NCI-H460 (cell line): ENCODE measurements at places on chromosomes 7 and 10. TPM values are rescaled to one million over a fixed set of nuclear protein-coding genes. Genes with fewer than 3 reads are reported as not detected.

TMEM130 gene
- not detected in 2 replicates for total RNA-seq

CRYGN gene
- total RNA-seq: 0.07 and 0.40 TPM in 2 replicates

GPNMB gene
- 1.4 and 2.7 TPM in 2 replicates for total RNA-seq

DNA sequence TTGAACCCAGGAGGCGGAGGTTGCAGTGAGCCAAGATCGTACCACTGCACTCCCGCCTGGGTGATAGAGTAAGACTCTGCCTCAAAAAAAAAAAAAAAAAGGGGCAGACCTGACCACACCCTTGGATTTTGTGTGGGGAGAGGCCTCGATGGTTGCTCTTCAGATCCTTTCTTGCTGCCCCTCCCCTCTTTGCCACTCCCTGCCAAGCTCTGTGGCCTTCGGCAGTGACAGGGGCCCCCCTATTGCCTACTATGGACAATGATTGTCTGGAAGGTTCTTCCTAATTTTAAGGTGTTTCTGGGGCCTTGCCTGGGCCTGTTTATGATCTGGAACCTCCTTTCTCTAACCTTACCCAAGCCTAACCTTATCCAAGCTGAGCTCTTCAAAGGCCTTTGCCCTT lies 795 bp downstream of the PRF1 start:
- no peak for DNase-seq

DNA sequence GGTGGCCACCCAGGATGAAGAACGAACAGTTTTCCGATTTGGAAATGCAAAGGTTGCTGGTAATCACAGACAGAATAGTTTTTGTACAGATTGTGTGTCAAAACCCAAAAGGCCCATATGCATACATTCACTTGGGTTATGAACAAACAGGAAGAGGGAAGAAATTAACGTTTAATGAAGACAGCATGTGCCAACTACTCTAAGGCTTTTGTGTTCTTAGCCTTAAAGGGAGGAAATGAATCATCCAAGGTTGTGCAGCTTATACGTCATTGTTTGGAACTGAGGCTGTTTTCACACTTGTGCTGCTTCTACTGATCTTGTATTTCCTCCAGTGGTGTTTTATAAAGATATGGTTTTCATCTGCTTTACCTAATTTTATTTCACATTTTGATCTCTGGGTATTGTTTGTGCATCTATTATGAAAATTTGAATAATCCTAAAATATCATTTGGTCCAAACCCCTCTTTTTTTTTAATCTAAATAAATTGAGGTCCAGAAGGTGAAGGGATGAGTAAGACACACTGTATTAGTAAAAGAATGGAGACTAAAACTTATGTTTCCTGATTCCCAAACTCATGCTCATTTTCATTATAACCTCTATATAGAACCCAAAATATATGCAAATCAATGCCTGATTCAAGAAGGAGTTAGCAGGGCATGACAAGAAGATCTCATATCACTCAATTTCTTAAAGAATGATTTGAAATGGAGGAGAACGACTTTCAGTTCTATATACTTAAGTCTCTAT lies 373.1 kb downstream of the THSD7A start:
- peak; percentile 93 for DNase-seq

- DNase-seq: peak; percentile 86
These were observed 60.9 kb upstream of the ACSM6 start for GRCh38 chr10:95133016-95133752.

OR6V1 gene
- not detected in 2 replicates for total RNA-seq

RASA4B gene
- total RNA-seq: 2.7 and 3.3 TPM in 2 replicates

- DNase-seq: no peak
These were observed 8.8 kb downstream of the DRGX start for GRCh38 chr10:49387071-49387470.

GRCh38 chr10:88791924-88792323 lies 10.6 kb upstream of the LIPM start:
- peak; percentile 29 for DNase-seq

CPN1 gene
- not detected in 2 replicates for total RNA-seq

DNA sequence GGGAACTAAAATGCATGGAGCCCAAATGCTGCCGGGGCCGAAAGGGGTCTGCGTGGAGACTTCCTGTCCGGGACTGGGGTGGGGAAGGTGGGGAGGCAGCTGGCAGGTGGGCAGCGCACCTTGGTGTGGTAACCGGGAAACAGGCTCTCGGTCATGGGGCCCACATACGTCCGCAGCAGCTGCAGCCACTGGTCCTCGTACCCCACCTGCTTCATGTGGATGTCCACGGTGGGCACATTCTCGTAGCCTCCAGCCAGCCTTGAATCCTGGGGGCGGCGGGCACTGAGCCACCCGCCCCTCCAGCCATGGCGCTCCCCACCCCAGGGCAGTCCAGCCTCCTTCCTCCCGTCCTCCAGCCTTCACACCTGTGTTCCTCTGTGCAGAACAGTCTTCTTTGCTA lies 6.6 kb upstream of the MOGAT3 start:
- no peak for DNase-seq

DNA sequence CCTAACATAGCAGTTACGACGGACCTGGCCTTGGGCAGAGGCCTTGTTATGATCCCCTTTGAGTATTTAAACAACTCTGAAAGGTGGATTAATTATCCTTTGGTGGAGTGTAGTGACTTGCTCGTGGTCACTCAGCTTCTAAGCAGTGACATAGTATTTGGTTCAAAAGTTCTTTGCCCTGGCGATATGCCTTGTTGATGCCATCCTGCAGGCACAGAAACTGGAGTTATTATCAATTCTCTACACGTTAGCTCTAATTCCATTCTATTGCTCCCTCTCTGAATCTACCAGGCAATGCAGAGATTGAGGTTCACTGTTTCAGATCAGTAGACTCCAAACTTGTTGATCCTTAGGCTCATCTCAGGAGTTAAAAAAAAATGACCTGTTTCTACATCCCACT lies 32.5 kb upstream of the ELMO1 start:
- DNase-seq: no peak
